Right ventricle myocardium inferior (tissue), 1 donor: ENCODE measurements at places on chromosomes 2 and 18.

DNA sequence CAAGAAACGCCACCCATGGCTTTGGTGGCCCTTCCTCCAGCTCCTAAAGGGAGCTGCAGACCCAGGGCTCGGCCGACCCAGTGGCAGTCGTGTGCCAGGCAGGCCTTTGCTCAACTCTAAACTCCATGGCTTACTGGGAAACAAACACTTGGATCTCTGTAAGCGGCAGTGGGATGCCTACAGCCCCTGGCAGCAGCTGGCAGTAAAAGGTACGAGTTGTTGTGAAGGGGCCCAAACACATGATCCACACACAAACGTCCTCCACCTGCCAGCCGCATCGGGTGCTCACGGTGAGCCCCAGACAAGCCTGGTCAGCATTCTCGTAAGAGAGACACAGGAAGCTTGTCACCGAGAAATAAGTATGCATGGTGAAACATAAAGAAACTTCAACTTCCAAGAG lies 214.9 kb downstream of the MGAT5 start:
- no peak for DNase-seq

GRCh38 chr18:59432803-59433597 lies 73.9 kb upstream of the LMAN1 start:
- DNase-seq = no peak

DNA sequence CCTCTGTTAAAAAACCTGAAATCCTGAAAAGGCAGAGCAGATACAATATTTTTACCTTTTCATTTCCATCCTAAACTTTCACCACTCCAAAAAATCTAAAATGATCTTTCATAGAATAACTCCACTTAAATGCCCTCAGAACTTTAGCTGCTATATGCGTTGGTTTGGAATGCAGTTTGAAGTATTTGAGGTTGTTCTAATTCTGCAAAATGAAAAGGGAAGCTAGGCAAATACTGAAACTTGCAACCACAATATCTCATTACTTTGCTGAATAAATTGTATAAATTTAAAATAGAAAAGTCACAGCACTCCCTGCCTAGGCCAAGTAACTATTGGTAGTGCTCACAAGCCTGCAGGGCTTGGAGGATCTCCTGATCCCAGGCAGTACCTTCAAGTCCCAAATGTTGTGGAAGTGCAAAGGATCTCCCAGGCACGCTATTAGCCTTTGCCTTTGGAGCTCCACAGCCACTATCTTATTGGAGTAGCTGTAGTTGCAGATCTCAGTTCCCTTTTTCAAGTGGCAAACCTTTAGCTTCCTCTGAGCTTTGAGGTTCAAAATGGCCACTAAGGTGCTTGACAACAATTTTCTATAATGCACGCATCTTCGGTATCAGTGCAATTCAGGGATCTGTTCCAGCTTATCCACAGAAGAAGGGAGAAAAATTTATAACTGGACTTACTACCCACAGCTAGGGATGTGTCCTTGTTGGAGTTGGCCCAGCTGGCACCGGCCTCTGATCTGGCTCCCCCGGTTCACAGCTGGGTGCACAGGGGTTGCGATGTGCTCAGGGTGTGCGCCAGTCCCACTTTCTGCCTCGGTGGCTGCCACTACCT lies 43.4 kb upstream of the ANKRD62 start:
- no peak for DNase-seq

- DNase-seq = no peak
Observed at GRCh38 chr2:171447675-171448074, 13.6 kb downstream of the DCAF17 start.

DNA sequence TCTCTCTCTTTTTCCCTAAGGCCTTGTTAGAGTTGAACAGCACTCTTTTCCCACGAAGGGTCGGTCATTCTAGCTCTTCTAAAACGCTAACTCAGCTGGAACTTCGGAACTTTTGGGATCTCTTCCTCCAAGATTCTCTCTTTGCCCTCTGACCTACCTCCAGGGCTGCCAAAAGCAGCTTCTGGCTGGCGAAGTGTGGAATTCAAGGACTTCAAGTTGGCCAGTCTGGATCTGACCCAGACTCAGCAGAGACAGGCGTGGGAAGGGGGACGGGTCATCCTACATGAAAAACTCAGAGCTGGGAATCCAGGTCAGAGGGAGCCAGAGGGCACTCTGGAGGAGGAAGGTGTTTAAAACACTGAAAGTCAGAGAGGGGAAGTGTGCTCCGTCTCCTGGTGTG lies 305.5 kb upstream of the HDAC4 start:
- DNase-seq = no peak

DNA sequence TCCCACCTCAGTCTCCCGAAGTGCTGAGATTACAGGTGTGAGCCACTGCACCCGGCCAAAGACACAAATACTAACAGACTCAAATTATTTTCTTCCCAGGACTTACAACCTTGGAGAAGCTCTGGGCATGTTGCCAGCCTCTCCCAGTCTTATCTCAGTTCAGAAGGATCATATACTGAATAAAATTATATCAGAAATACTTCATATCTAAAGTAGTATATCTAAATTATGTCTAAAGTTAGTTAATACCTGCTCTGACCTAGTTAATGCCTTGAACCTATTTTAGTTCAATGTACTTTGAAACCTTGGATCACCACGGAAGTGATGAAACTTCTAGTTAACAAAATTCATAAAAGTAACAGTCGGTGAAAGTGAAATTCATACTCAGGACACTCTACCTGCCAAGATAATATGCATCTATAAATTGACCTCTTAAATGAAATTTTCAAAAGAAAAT lies 34.4 kb upstream of the CYBRD1 start:
- DNase-seq = no peak

GRCh38 chr2:229342376-229342775 lies 71.3 kb upstream of the PID1 start:
- no peak for DNase-seq

DNA sequence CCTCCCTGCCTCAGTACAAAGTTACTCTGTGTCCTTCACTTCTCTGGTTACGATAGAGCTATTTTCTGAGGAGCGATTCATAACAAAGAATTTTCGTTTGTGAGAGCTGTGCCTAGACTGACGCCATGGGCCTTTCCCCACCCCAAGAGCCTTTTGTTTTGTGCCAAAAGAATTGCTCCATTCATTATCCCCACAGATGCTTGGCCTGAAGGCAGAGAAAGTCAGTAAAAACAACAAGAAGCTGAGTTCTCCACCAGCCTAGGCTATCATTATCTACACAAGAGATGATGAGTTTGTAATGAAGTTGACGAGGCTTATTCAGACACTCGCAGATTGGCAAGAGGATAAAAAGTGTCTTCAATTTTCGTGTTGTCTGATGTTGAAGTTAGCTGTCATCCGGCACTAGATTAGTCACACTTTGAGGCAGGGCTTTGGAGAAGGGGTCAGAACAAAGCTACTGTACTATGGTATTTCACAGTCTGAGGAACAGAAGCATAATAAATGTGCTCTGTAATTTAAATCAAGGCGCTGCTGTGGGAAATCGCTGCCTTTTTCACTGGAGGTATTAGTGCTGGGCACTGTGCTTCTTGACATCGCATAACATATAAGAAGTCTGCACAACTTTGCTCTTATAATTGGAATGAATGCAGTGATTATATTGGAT lies 278.4 kb upstream of the FIGN start:
- DNase-seq = no peak

DNA sequence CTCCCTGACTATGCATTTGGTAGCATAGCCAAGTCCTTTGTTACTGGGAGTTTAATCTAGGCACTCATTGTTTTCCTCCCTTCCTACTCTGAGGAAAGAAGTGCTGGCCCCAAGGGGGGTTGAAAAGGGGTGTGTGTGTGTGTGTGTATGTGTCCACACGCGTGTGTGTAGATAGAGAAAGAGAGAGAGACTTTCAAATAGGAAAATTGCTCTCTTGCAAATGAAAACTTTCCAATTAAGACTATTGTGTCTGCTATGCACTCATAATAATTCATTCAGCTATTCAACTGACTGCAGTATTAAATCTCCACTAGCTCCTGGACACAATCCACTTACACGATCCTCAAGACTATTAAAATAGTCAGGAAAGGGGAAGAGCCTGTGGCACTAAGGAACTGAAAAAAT lies 92.9 kb upstream of the CSRNP3 start:
- DNase-seq = no peak

GRCh38 chr2:177478029-177478428 lies 85.5 kb downstream of the AGPS start:
- DNase-seq = no peak

DNA sequence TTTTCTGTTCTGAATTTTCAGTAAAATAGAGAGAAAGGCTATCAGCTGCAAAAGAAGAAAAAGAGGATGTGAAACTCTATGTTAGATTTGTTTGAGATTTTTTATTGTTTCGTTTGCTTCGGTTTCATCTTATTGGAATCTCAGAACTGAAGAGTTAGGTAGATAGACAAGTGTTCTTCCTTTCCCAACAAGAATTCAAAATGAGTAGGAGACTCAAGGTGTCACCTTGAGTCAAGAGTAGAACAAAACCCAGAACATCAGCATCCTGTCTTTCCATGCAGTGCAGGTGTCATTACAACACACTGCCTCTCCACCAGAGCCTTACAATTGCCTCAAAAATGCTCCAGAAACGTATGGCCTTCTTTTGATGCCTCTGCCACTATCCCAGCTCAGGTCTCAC lies 21.1 kb downstream of the NBAS start:
- no peak for DNase-seq

GRCh38 chr2:26203906-26204305 lies 31.0 kb downstream of the GAREM2 start:
- no peak for DNase-seq

DNA sequence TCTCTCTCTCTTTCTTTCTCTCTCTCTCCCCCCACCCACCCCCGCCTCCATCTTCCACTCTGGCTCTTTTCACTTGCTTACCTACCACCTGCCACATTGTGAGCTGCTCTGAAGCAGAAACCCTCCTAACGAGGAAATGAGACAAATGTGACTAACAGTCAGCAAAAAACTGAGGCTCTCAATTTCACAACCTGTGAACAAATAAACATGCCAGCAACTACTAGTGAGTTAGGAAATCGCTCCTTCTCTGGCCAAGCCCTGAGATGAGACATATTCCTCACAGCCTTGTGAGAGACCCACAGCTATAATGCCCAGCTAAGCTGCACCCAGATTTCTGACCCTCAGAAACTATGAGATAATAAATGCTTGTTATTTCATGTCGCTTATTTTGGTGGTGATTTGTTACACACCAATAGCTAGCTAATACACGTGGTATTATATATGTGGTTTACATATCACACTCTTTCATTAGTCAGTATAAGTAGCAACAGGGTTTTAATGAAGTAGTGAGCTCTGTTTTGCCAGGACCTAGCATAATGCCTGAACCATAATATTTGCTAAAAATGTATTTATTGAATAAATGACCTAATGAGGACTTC lies 8.4 kb upstream of the ZNF521 start:
- no peak for DNase-seq

- no peak for DNase-seq
Observed at GRCh38 chr18:2302628-2303516, 268.4 kb downstream of the METTL4 start.

GRCh38 chr18:76499637-76500340 lies 4.7 kb upstream of the ZNF516 start:
- no peak for DNase-seq

DNA sequence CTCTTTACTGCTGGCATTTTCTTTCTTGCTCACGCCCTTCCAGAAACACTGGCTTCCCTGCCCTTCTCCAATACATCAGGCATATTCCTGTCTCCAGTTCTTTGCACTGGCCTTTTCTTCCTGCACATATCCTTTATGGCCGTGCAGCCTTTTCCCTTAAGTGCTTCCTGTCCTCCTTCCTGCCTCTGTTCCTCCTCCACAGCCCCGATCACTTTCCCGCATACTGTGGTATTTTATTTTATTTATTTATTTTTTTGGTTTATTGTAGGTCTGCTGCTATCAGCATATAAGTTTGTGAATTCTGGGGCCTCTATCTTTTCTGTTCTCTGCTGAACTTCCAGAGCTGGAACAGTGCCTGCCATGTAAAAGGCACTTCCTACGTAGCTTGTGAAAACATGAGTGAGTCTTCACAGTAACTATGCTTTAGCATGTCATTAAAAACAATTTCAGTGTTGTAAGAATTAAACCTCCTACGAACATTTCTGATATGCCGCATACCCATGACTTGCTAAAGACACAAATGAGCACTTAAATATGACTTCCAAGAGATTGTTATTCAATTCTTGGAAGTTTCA lies 289.1 kb downstream of the TRIB2 start:
- DNase-seq = no peak

DNA sequence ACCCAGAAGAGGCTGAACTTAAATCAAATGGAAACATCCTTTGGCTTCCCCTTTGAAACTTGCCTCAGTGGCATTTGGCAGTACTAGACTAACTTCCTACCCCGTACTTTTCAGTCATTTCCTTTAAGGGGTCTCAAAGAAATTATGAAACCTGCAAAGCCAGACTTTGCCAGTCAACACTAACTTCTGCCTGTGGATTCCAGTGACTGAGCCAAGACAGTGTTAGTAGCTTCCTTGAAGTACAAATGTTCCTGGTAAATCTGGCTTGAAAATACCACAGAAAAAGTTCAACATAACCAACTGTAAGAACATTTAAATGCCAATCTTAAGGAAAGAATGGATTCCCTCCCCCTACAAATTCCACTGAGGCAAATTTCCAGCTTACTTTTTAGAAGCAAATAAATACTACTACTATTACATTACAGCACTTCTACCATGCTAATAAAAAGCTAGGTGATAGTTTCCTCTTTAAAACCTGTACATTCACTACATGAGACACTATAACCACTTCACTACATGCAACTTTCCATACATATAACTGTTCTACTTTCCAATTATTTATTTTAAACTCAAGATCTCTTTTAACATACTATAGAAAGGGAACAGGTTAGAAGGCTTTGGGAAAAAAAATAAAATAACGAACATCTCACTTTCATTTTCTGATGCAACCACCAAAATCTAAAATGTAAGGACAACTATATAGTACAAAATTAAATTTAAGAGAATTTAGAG lies 2.4 kb downstream of the PELI1 start:
- no peak for DNase-seq

GRCh38 chr2:191032588-191033429 lies 18.8 kb upstream of the STAT1 start:
- no peak for DNase-seq

DNA sequence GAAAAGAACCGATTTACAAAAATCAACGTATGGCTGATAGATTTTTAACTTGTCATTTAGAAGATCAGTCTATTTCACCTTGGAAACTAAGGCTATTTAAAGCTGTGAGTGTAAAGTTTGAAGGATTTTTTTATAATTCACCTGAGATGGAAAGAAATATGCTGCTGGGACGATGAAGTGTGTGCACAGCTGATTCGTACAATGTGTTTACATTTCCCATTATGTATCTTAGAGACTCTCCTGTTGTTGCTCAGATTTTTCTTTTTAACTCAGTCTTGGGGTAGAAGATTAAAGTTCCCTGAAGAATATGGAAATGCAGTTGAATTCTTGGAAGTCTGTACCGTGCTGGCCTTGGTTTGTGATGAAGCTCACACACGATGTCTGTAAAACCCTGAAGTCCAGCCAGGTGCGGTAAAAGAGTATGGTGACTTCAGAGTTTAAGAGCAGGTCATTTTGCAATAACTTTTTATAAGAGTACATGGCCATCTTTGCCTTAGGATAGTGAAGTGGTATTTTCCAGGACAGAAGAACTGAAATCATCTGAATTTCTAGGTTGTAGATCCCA lies 250.1 kb downstream of the PRKCE start:
- DNase-seq = no peak
